ENCODE measurements at places on chromosomes 4 and X. TPM values are rescaled to one million over a fixed set of nuclear protein-coding genes. Genes with fewer than 3 reads are reported as not detected.

Gene SMARCAD1
- total RNA-seq, result 27.1 TPM

Gene STK32B
- total RNA-seq, result 3.3 TPM

Gene LRCH2
- 14.2 TPM for total RNA-seq

Gene DDX60
- total RNA-seq, result 16.4 TPM

Gene CENPE
- total RNA-seq, result 2.1 TPM

Gene GYPB
- not detected for total RNA-seq

Gene PAGE2B
- total RNA-seq, result 0.28 TPM

Gene RIBC1
- 0.74 TPM for total RNA-seq

Gene IL3RA
- 0.09 TPM for total RNA-seq

Gene ASMT
- total RNA-seq, result not detected

Gene PCGF3
- 31.8 TPM for total RNA-seq

Gene ABCG2
- total RNA-seq, result 1.1 TPM

Gene NXT2
- 10.8 TPM for total RNA-seq

Gene C1QTNF7
- 1.0 TPM for total RNA-seq

Gene CTAG1B
- total RNA-seq, result not detected

Gene GLA
- 23.6 TPM for total RNA-seq

Gene NUP54
- 57.5 TPM for total RNA-seq

Gene MUC7
- total RNA-seq, result not detected

Gene MAGEE2
- total RNA-seq, result not detected

Gene ITM2A
- 0.14 TPM for total RNA-seq

Gene AGTR2
- not detected for total RNA-seq

Gene CYTL1
- 3.1 TPM for total RNA-seq

Gene POU4F2
- total RNA-seq, result not detected

Gene GAR1
- 1.9 TPM for total RNA-seq

Gene ASB11
- not detected for total RNA-seq

Gene TMEM154
- total RNA-seq, result 2.3 TPM

Gene PNMA3
- 0.28 TPM for total RNA-seq

Gene RNF128
- total RNA-seq, result 5.7 TPM

Gene NALF2
- total RNA-seq, result not detected

Gene SRPX2
- 29.2 TPM for total RNA-seq

Gene MAGEE1
- 1.1 TPM for total RNA-seq

Gene TBX22
- total RNA-seq, result not detected

Gene UGT2A1
- total RNA-seq, result not detected

Gene PRSS12
- total RNA-seq, result 34.1 TPM

Gene PRIMPOL
- total RNA-seq, result 10.7 TPM

Gene ARAF
- 10.1 TPM for total RNA-seq

Gene SOWAHB
- not detected for total RNA-seq

Gene ARHGAP6
- total RNA-seq, result 8.7 TPM

Gene SUPT20HL2
- 0.14 TPM for total RNA-seq

Gene TEX28
- total RNA-seq, result not detected

Gene KIAA1210
- total RNA-seq, result not detected

Gene IQCM
- total RNA-seq, result not detected

Gene SOD3
- 12.2 TPM for total RNA-seq

Gene HMX1
- not detected for total RNA-seq

Gene TGIF2LX
- not detected for total RNA-seq

Gene TLR10
- not detected for total RNA-seq

Gene ARHGAP36
- total RNA-seq, result not detected

Gene HOPX
- total RNA-seq, result under 0.01 TPM

Gene USP51
- total RNA-seq, result 1.9 TPM

Gene XAGE1B
- total RNA-seq, result not detected

Gene PABPC1L2B
- total RNA-seq, result not detected

Gene NUDT10
- total RNA-seq, result 1.6 TPM

Gene CNGA1
- not detected for total RNA-seq

Gene FAAH2
- total RNA-seq, result 0.28 TPM

Gene SLC30A9
- 56.7 TPM for total RNA-seq

Gene SPANXA2
- 0.28 TPM for total RNA-seq

Gene SMIM10
- total RNA-seq, result 7.8 TPM
